ENCODE measurements at places on chromosomes 3 and 15.

GRCh38 chr15:53218666-53219580 lies 428.8 kb upstream of the ONECUT1 start:
- peak; percentile 18 for DNase-seq

DNA sequence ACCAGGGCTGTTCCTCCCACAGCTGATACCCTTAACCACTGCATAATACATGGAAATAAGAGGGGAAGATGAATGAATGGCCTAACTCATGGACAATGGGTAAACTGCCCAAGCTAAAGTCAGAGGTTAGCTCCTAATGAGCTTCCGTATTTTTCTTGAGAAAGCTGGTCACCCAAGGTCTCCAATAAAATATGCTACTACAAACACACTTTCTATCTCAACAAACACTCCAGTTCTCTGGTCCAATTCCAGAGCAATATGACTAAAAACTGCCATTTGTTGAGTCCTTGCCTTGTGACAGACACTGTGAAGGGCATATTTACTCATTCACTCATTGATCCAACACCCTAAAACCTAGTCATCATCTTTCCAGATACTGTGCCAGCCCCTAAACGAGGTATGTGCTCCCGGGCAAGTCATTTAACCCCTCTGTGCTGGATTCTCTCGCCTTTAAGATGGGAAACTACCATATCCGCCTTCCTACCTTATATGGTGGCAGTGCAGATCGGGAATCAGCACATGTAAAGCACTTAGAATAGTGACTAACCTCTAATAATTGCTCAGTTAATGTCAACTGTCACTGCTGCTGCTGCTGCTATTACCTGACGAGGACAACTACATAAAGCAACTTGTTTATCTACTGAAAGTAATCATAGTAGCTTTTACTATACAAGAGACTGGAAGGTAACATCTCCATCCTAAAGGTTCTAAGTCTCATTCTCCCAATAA lies 89.1 kb downstream of the XXYLT1 start:
- DNase-seq, result no peak

GRCh38 chr3:58576716-58577115 lies 475 bp downstream of the FAM107A start:
- no peak for DNase-seq

GRCh38 chr3:170529346-170529745 lies 56.5 kb downstream of the SLC7A14 start:
- no peak for DNase-seq

- DNase-seq, result no peak
Measured at GRCh38 chr15:75731248-75732151, 18.9 kb upstream of the CSPG4 start.

GRCh38 chr15:94105760-94106159 lies 125.6 kb upstream of the MCTP2 start:
- peak; percentile 4 for DNase-seq

DNA sequence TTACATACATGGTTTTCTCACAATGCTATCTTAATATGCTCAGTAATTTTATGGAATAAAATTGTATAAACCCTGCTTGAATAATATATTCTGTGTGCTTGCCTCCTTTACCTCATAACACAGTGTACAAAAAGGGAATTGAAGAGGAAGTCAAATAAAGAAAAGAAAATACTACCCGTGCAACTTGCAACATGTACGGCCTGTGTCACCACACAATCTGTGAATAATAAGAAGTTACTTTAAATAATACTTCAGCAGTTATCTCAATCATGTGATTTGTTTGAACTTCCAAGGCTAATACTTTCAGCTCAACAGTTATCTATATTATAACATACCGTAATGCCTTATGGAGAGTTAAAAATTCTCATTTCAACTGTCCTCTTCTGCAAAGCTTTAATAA lies 58.1 kb upstream of the SATB1 start:
- no peak for DNase-seq

- no peak for DNase-seq
Measured at GRCh38 chr3:177607589-177607988, 410.3 kb upstream of the TBL1XR1 start.

- DNase-seq, result no peak
Measured at GRCh38 chr15:85743392-85744055, 51.2 kb downstream of the KLHL25 start.

- DNase-seq, result no peak
Measured at GRCh38 chr15:66860844-66861243, 158.8 kb downstream of the SMAD6 start.

DNA sequence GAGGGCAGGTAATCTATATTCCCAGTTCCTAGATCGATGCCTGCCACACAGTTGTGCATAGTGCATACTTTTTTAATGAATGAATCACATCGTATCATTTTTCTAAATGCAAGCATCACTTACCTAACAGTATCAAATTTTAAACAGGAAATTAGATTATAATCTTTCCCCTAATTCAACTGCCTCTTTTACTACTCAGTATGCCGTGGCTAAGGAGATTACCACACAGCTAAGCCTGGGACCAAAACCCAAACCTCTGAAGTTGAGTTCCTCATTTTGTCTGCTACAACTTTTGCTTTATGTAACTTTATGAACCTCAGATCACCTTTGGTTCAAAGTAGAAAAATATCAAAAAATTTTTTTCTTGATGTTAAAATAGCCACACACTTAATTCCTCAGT lies 53.2 kb upstream of the FNDC3B start:
- no peak for DNase-seq

- no peak for DNase-seq
Measured at GRCh38 chr15:95296643-95297042, 1033.9 kb upstream of the NR2F2 start.

- no peak for DNase-seq
Measured at GRCh38 chr3:127634653-127635052, 5.7 kb downstream of the PODXL2 start.

- DNase-seq, result peak; percentile 8
Measured at GRCh38 chr3:101229681-101230080, 90.7 kb downstream of the IMPG2 start.

GRCh38 chr15:40081691-40082194 lies 26.9 kb downstream of the BMF start:
- peak; percentile 96 for DNase-seq

DNA sequence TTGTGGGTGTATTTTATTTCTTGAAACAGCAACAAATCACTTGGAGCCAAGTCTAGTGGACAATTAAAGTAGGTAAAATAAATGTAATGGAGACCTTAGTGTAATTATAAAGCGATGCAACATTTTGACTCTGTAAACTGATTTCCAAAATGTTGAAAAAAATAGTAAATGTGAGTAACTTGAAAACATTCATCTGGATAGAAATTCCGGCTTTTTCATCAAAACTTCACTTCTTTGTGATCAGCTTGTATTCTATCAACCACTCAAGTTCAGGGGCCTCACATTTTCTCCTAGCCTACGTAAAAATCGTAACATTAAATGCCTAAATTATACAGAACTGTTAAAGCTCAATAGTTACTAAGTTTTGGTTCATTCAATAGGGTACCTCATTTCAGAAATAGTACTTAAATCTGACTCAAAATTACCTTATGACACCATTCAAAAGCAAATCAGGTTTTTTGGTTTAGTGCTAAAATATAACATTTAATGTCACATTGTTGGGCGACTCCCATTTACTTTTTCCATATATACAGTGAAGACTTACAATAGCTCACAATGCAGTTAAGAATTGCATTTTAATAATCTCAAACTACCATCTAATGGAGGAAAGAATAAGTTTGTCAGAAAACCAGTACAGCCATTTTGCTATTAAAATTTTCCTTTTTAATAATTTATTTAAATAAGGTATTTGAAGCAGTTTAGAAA lies 12.7 kb downstream of the CCNL1 start:
- no peak for DNase-seq

- DNase-seq, result no peak
Measured at GRCh38 chr15:52436981-52437380, 91.7 kb downstream of the MYO5A start.

GRCh38 chr15:68743256-68743655 lies 77.4 kb downstream of the ANP32A start:
- no peak for DNase-seq

DNA sequence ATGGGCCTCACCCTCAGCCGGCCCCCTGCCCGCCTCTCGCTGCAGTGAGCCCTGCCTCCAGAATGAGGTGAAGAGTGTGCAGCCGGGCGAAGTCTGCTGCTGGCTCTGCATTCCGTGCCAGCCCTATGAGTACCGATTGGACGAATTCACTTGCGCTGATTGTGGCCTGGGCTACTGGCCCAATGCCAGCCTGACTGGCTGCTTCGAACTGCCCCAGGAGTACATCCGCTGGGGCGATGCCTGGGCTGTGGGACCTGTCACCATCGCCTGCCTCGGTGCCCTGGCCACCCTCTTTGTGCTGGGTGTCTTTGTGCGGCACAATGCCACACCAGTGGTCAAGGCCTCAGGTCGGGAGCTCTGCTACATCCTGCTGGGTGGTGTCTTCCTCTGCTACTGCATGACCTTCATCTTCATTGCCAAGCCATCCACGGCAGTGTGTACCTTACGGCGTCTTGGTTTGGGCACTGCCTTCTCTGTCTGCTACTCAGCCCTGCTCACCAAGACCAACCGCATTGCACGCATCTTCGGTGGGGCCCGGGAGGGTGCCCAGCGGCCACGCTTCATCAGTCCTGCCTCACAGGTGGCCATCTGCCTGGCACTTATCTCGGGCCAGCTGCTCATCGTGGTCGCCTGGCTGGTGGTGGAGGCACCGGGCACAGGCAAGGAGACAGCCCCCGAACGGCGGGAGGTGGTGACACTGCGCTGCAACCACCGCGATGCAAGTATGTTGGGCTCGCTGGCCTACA lies 8.5 kb downstream of the GRM2 start:
- no peak for DNase-seq

DNA sequence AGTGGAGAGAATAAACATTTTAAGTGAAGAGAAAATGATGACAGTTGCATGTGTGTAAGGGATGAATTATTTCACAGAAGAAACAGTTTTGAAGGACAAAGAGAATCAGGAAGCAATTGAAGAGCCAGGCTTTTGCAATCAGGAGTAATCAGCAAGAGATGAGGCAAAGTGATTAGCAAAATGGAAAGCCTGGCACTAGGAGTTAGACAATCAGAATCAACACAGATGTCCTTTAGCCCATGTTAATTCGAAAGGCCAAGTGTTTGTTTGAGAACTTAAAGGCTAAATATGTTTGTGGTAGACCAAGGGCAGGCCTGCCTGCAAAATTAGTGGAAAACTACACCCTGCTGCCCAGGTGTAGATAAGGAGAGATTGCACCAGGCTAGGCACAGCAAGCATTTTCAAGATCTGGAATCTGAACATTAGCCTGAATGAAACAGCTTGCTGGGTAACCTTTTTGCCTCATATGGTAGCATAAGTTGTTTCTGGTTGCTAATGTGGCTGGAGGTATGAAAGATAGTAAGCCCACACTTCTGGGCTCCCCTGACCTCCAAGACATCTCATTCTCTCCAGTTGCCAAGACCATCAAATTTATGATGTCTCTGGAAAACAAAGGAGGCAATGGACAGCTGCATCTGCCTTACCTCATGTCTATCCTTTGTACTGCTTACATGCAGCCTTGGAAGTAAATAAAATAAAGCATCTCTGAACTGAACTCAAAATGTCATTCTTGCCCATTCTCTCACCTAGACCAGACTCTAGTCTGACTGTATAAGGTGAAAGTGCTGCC lies 22.0 kb upstream of the LEKR1 start:
- DNase-seq, result no peak

DNA sequence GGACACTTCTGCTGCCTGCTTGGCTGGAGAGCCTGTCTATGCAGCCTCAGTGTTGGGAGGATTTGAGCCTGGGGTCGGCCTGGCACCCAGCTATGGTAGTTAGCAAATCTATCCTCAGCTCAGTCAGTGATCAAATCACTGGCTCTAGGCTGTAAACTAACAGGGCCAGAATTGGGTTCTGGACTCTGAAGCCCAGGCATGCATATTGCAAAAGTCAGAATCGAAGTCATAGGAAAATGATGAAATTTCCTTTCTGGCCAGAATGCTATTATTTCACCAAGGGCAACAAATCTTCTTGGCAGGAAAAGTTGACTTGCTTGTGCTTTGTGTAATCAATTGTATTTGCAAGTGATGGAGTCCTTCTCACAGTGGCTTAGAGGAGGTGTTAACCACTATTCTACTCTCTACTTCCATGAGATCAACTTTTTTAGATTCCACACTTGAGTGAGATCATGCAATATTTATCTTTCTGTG lies 482.6 kb upstream of the TPRG1 start:
- no peak for DNase-seq

- no peak for DNase-seq
Measured at GRCh38 chr15:49814709-49815108, 193.9 kb downstream of the DTWD1 start.

DNA sequence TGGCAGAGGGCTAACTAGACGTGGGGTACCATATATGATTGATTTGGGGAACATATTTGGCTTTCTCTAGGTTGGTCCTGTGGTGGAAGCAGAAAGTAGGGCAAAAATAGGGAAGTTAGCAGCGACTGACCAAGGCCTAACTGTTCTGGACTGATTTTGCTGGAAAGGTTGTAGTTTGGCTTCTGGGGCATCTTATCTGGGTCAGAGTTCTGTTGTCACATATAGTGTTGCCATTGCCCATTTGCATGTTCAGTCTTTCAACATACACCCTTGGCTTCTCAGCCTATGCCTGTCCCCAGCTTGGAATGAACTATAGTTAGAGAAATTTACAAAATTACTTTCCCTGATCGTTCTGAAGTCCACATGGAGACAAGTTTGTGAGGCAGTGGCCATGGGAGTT lies 426.5 kb downstream of the TBC1D5 start:
- no peak for DNase-seq

DNA sequence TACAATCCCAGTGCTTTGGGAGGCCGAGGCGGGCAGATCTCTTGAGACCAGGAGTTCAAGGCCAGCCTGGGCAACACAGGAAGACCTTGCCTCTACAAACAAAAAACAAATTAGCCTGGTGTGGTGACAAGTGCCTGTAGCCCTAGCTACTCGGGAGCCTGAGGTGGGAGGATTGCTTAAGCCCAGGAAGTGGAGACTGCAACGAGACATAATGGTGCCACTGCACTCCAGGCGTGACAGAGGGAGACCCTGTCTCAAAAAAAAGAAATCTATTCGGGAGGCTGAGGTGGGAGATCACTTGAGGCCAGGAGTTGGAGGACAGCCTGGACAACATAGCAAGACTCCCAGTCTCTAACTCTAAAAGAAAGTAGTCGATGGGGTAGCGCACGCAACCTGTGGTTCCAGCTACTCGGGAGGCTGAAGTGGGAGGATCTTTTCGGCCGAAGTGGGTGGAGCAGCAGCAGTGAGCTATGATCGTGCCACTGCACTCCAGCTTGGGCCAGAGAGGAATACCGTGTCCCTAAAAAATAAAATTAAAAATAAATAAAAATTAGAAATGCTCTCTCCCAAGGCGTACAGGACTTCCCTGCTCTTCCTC lies 775 bp downstream of the C3orf33 start:
- peak; percentile 75 for DNase-seq

- no peak for DNase-seq
Measured at GRCh38 chr3:185813205-185813604, 11.6 kb downstream of the IGF2BP2 start.

- no peak for DNase-seq
Measured at GRCh38 chr15:59420986-59421618, 16.9 kb upstream of the FAM81A start.

DNA sequence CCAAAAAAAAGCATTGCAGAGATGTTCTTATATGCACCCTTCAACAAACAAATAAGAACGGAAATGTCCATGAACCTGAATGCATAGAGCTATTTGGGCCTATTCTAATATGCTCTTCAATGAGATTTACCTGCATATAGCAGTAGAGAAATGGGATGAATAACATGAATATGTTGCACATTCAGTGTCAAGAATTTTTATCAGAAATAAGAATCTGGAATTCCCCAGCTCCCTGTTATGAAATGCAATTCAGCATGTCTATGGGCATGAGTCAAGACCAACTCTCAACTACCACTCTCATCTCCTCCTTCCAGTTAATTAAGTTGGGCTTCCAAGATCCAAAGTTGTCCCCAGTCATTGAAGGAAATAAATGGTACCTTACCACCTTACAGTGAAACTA lies 133.7 kb upstream of the ALCAM start:
- no peak for DNase-seq
